RCC 7860 (cell line): ENCODE measurements at places on chromosomes 6 and 20.

GRCh38 chr6:28953585-28954258 lies 29.9 kb upstream of the TRIM27 start:
- DNase-seq = no peak

DNA sequence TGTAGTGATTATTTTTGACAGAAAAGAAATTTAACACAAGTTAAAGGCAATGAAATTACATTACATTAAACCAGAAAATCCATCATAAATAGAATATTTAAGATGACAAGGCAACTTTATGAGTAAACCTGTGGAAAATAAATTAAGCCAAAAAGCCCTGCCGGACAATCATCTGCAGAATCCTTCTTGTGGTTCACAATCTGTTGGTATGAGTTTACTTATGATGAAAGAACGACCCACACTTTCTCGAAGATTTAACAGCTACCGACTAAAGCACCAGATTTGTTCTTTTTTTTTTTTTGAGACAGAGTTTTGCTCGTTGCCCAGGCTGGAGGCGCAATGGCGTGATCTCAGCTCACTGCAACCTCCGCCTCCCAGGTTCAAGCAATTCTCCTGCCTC lies 21.4 kb downstream of the HDAC2 start:
- DNase-seq = no peak

GRCh38 chr6:122799916-122800686 lies 11.0 kb downstream of the SMPDL3A start:
- DNase-seq = no peak

- DNase-seq = no peak
These were observed 146.2 kb downstream of the DLL1 start for GRCh38 chr6:170144571-170145271.

- DNase-seq = no peak
These were observed 11.1 kb downstream of the YWHAB start for GRCh38 chr20:44896583-44896982.

DNA sequence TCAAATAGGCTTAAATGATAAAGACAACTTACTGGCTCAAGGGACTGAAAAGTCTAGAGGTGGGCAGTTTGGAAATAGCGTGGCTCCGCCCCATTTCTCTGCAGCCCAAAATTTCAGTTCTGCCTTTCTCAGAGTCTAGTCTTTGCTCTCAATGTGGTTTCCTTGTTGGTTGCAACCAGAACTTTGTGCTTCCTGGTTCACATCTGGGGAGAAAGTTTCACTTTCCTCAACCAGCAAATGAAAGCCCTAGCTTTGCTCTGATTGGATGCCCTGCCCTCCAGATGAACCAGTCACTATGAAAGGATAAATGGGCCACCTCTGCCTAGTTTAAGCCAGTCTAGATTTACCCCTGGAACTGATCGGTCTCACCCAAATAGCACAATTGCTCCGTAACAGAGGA lies 14.9 kb downstream of the SYCP2L start:
- DNase-seq = no peak
